ENCODE measurements at places on chromosomes 6 and 20.

GRCh38 chr20:2114127-2114959 is 12.7 kb downstream of the STK35 start:
- DNase-seq = no peak

- peak; percentile 35 for DNase-seq
These were observed 101.6 kb downstream of the DST start for GRCh38 chr6:56541030-56541600.

- no peak for DNase-seq
These were observed 86.7 kb upstream of the STMND1 start for GRCh38 chr6:17015144-17015543.

- DNase-seq = no peak
These were observed 1.4 kb downstream of the CDC5L start for GRCh38 chr6:44388887-44389286.

DNA sequence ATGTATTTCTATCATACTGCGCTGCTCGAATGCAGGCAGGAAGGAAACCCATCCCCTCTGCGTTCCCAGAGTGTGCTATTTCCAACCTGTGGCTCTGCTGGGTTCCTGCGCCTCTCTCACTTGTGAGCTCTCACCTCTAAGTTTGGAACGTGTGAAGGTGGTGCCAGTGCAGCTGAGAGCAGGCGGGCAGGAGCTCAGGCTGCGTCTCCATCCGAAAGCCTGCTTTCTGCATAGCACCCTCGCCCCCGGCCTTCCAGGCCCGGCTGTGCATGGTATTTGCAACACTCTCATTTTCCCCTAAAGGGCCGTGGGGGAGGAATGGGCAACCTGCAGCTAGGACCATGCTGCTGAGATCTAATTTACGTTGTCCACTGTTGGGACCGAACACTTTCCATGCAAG is 288.0 kb upstream of the TSHZ2 start:
- no peak for DNase-seq

- no peak for DNase-seq
These were observed 17.2 kb downstream of the GPLD1 start for GRCh38 chr6:24472181-24472580.

DNA sequence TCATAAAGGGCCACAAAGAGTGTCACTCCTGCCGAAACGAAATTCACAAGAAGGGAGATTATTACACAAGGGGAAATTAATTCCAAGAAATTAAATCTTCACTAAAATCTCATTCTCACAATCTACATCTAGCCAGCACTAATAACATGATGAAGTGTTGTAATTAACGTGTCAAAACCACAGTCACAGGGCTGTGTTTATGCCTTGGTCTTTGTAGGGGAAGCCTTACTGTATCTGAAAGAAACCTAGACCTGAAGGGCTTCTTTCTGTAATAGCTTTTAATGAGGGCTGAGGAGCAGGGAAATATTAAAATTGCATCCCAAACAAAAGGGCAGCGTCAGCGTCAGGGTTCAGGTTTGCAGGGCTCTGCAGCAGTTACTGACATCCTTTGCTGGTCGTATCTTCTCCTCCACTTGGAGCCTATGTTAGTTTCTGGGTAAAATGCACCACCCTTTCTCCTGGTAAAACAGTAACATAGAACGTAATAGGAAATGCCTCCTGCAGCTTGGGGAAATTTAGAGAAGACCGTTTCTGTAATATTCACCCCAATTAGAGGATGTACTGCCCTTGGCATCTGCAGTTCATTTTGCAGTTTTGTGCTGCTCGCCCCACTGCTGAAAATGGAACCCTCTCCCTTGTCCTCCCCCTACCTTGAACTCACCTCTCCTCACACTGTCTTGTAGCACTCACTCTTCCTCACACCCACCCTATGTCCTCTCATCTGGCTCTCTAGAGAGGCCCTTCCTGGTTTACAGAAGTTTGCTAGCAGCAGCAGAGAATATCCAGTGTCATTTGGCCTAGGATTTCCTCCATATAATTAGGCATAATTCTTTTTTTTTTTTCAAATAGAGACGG is 109.0 kb upstream of the TRAF3IP2 start:
- DNase-seq = no peak

DNA sequence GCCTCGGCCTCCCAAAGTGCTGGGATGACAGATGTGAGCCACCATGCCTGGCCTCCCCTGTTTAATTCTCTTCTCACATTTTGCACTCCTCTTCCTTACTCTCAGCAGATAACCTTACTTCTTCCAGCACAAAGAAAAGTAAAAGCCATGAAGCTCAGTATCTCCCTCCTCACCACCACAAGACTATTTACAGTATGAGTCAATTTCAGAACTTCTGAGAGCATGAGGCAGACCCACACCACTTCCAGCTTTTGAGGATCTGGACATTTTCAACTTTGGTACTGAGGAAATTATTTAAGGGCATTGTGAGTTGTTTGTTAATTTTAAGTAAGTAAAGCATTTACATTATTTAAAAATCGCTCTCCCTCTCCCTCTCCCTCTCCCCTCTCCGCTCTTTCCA is 8.0 kb upstream of the SNX3 start:
- DNase-seq = no peak

DNA sequence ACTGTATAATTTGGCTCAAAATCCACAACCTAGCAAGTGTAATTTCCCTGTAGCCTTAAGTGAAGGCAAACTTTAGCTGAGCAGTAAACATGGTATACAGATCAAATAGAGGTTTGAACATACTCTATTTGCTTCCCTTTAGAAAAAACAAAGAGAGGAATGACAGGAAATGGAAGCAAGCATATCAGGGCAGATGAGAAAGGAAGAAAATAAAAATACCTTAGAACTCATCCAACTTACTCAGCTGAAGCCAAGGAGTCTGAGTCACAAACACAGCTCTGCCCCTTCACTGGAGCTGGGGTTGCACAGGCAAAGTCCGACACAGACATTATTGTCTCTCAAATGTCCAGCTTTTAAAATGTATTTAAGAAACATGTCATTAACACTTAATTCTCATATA is 379.9 kb upstream of the IRAK1BP1 start:
- DNase-seq = no peak

GRCh38 chr6:146891615-146892265 is 293.0 kb downstream of the ADGB start:
- no peak for DNase-seq
